A172 (cell line): ENCODE measurements at places on chromosomes 1 and 21. TPM values are rescaled to one million over a fixed set of nuclear protein-coding genes. Genes with fewer than 3 reads are reported as not detected.

CASP9 gene
- total RNA-seq, result 8.0 and 8.6 TPM in 2 replicates

GRCh38 chr1:87478231-87478630 is 149.6 kb downstream of the LMO4 start:
- DNase-seq, result peak; percentile 2

DNA sequence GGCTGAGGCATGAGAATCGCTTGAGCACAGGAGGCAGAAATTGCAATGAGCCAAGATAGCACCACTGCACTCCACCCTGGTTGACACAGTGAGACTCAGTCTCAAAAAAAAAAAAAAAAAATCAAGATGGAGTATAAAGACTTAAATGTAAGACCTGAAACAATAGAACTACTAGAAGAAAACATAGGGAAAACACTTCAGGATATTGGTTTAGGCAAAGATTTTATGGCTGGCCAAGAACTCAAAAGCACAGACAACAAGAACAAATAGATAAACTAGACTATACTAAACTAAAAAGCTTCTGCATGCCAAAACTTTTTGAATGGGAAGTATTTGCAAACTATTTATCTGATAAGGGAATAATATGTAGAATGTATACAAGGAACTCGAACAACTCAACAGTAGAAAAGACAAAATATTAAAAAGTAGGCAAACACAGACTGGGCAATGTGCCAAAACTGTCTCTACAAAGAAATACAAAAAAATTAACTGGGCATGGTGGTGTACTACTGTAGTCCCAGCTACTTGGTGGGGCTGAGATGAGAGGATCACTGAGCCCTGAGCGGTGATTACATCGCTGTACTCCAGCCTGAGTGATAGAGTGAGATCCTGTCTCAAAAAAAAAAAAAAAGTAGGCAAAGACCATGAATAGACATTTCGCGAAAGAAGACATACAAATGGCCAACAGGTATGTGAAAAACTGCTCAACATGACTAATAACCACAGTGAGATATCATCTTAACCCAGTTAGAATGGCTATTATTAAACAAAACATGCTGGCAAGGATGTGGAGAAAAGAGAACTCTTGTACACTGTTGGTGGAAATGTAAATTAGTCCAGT is 25.3 kb downstream of the DTL start:
- DNase-seq, result no peak

DNA sequence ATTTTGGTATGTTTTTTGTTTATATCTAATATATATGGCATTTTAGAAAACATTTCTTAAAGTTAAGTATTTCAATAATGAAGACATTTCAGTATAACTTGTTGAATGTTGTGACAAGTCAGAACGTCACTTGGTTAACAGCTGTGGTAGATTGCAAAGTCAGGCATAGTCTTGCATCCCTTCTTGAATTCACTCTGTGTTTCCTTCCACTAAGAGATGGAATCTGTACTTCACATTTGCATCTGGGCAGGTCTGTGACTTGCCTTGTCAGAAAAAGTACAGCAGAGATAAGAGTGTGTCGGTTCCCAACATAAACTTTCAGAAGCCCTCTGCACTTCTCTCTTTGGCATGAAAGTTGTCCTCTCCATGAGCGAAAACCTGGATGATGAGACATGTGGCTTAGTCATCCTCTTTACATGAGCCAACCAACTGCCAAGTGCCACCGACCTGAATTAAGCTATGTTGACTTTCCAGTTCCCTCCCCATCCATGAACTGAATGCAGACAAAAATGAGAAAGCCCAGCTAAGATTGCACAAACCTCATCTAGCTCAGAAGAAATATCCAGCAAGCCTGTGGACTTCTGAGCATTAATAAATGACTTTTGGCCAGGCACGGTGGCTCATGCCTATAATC is 1730.2 kb downstream of the MRPL39 start:
- no peak for DNase-seq

DNA sequence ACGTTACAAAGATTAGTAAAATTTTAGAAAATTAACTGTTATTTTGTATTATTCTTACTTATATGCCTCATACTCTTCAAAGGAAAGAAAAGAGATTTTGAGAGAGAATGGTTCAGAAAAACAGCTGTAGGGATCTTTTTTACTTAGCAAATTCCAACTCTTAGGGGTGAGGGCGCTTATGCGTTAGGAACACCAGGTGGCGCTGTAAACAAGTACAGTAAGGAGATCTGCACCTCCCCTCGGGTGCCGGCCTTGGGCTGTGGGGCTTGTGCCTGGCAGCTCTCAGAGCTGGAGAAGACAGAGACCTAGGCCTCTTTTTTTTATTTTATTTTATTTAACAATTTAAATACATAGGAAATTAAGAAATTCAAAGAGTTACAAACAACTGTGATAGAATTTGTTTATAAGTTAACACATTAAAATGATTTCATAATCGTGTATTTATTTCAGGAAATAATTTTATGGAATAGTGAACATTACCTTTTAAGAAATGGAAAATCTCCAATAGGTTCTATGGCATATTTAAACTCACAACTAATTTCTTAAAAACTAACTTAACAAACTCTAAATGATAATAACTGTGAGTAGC is 32.6 kb downstream of the UTP25 start:
- peak; percentile 86 for DNase-seq

ANGEL2 gene
- total RNA-seq, result 71.1 and 83.0 TPM in 2 replicates

- no peak for DNase-seq
Measured at GRCh38 chr1:232179896-232180778, 449.8 kb downstream of the SIPA1L2 start.

DNA sequence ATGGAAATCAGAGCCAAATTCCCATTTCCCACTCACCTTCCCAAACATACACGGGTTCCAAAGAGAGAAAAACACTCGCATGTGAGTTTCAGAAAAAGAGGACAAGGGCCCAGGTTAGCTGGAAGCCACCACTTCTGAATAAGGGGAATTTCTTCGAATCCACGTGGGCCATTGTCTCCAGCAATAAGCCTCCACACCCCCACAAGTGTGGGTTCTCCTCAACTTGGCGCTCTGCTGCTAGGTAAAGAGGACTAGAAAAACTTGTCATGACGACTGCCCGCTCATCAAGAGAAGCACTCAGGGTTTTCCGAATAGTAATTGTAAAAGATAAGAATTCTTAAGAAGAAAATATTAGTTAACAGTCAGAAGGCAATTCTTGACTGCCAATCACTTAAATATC is 30.6 kb downstream of the PRDM15 start:
- DNase-seq, result no peak

DNA sequence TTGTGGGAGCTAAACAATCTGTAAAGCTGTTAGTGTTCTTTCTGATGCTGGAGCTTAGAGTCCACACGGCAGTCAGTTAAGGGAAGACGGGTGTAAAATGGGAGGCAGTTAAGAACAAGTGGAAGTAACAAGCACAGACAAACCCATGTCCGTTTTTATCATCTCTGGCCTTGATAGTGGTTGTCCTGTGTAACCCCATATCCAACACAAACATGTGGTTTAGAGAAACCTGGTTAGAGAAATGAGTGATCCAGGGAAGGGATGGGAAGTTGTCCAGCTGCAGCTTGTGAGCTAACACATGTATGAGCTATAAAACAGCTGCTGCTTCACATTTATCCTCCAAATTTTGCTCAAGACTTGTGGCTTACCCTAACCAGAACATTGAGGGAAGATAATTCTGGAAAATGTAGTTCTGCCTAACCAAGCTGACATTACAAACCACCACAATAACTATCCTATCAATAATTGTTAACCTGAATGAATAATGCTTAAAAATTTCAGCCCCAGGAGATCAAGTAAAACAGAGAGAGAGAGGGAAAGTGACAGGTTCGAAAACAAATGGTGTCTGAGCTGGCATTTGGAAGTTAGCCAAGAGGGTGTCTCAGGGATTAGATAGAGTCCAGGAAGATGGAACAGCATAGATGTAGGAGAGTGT is 10.6 kb upstream of the C1orf162 start:
- DNase-seq, result peak; percentile 78

SLC30A2 gene
- not detected in 2 replicates for total RNA-seq

- peak; percentile 20 for DNase-seq
Measured at GRCh38 chr1:80217377-80217986, 1211.0 kb upstream of the ADGRL4 start.

OR2L3 gene
- total RNA-seq, result not detected in 2 replicates

LRIG2 gene
- 5.1 and 6.3 TPM in 2 replicates for total RNA-seq

DNA sequence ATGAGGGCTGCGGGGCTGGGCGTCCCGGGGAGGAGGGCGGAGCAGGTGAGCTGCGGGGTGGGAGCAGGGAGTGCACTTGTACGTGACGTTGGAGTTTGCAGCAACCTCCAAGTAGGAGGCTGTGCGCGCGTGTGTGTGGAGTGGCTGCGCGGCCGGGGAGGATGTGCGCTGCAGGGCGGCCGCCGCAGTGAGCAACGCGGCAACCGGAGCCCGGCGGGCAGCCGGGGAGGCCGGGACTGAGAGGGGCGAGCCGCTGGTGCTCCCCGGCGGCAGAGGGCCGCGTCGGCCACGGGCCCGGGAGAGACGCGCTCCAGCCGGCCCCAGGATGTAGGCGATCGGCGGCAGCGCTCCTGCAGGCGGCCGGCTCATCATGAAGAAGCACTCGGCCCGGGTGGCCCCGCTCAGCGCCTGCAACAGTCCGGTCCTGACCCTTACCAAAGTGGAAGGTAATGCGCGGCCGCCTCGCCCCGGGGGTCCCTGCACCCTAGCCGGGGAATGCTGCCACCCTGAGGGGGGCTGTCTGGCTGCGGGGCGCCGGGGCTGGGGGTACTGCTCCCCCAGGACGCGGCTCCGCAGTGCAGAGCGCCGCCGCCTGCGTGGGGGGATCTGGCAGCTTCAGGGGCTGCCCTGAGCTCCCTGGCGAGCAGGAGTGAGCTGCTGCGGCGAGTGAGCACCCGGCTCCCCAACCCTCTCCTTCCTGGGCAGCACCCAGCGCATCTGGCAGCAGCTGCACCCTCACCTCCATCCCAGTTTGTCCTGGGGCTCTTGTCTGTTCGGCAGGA is 158.9 kb upstream of the COA6 start:
- no peak for DNase-seq

DNA sequence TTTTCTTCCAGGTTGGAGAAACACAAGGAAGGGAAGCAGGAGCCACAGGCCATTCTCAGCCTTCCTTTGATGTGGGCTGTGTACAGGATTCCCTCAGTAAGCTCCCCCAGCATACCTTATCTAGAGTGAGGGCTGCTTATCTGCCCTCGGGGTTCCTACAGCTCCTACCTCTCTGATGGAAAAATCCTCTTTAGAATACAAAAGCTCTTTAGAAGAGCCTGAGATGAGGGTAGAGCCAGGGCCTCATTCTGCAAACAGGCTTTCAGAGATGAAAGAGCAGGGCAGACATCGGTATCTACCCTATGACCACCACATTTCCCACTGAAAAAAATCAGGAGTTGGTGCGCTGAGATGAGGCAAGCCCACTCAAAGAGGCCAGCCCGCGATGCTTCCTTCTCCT is 85.1 kb downstream of the PLPP3 start:
- no peak for DNase-seq

DNA sequence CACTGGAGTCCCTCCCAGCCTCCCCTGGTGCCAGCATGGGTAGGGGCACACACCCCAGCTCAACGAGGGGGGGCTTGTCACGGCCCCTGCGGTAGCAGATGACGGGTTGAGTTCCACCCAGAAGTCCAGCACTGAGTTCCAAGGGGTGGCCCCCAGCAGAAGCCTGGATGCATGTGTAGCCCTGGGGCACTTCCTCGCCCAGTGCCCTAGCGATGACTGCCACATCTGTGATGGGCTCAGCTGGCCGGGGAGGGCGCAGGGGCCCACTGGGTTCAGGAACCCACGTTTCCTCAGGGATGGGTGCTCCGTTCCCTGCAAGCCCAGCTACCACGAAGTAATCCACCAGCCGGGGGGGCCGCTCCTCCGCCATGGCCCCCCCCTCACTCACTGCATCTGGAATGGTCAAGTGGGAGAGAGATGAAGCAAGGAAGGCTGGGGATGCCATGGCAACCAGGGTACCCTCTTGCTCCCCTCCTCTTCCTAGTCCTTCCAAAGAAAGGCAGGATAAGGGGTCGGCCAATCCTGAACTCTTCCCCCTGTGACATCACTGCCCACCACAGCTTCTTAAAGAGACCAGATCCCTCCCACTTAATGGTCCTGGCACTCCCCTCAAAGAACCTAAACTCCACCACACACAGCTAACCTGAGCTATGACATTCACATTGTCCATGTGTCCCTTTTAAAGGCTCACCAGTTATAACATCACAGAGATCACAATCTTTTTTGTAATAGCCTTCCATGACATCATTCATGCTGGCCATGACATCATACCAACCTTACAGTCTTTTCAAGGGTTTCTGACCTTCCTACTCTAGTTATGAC is 2.3 kb downstream of the DENND4B start:
- DNase-seq, result no peak

DNA sequence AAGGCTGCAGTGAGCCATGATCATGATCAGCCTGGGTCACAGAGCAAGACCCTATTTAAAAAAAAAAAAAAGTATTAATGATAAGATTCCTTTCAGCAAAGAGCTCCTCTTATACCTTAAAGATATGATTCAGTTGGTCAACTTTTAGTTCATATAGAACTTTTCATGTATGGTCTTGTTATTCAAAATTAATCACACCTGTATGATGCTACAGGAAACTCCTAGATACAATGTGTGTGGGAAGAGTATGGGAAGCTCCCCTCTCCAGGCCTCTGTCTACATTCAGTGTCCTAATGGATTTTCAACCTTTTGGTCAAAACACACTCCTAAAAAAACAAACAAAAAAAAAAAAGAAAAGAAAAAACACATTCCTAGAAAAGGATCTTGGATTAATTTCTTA is 17.1 kb downstream of the MR1 start:
- DNase-seq, result no peak

HES3 gene
- not detected in 2 replicates for total RNA-seq

MEX3A gene
- 11.2 and 12.5 TPM in 2 replicates for total RNA-seq

DNA sequence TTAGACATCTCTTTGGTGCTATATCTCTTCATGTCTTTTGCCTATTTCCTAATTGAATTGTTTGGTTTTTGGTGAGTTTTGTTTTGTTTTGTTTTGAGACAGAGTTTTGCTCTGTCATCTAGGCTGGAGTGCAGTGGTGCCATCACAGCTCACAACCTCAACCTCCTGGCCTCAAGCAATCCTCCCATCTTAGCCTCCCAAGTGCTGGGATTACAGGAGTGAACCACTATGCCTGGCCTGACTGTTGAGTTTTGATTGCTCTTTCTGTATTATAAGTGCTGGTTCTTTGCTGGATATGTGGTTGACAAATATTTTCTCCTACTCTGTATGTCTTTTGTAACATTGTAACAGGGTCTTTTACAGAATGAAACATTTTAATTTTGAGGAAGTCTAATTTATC is 38.0 kb downstream of the NAV1 start:
- no peak for DNase-seq

- DNase-seq, result peak; percentile 95
Measured at GRCh38 chr1:38138498-38139233, 92.1 kb upstream of the POU3F1 start.
